Hypothalamus (tissue), 51 donors: ENCODE measurements at places on chromosomes 7 and 10.
A peak's percentile ranks its signal among the peaks of the same experiment; 100 is the strongest.

- DNase-seq, result no peak
Measured at GRCh38 chr7:96596120-96596826, 113.4 kb downstream of the SEM1 start.

DNA sequence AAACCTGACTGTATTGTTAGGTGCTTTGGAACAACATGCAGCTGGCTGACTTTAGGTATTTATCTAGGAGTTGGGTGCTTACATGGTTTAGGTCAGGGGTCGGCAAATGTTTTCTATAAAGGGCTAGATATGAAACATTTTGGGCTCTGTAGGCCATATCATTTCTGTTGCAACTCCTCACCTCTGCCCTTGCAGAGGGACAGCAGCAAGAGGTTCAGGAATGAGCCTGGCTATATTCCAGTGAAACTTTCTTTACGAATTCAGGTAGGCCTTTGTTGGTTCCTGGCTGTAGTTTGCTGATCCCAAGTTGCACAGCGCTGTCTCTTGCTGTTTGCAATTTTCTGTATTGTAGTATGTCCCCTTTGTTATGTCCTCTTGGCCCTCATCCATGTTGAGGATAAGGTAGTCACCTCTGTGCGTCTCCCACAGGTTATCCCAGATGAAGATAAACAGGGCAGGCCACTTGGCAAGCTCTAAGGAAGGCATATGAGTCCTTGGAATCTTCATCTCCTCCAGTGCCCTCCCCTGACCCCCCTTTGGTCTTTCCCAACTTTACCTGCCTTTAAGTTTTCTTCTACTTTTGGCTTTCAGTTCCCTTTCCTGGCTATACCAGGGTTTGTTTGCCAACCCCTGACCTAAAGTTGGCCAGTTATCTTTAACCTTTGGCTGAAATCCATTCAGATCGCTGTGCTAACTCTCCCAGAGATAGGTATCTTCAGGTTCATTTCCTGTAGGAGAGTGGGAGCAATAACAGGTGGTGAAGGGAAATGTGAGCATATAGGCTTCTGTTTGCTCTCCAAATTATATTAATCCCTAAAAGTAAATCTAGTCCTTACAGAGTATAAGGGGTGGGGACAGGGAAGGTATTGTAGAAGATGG lies 36.1 kb downstream of the SGPL1 start:
- no peak for DNase-seq

GRCh38 chr10:124612611-124613498 lies 131.3 kb downstream of the FAM53B start:
- DNase-seq, result peak; percentile 31

- DNase-seq, result no peak
Measured at GRCh38 chr7:149257146-149257545, 4.8 kb upstream of the ZNF783 start.

DNA sequence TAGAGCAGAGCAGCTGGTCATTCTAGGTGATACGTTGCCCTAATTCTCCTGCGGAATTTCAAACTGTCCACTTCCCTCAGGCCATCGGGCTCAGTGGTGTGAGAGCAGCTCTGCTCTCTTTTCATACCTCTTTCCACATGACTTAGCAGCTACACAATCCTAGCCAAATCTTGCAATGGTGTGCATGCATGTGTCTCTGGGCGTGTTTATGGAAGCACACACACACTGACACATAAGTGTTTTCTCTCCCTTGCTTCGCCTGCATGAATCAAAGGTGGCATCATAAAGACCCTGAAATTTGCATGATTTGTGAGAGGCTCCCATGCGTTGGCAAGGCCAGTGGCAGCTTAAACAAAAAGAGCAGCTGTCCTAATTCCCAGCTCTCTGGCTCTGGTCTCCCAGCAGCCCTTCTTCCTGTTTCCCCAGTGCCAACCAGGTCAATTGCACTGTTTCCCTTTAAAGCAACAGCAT lies 1189.5 kb downstream of the GATA3 start:
- DNase-seq, result no peak

GRCh38 chr7:101235050-101235449 lies 2.6 kb downstream of the CLDN15 start:
- DNase-seq, result no peak

DNA sequence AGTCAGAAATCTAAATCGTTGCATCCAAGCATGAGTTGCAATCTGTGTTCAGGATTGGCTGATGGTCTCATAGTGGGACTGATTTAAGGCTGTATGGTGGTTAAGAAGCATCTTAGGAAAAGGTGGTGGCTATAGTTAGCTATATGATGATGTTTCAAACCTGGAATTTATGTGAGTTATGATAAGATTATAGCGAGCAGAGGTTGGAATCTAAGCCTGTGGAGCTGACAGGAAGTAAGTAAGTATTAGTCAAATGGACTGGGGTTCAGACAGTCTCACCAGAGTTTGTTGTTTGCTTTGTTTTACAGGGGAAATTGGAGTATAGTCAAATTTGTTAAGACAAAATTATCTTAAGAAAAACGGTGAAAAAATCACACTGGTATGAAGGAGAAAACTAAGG lies 56.7 kb downstream of the ANKRD7 start:
- no peak for DNase-seq

DNA sequence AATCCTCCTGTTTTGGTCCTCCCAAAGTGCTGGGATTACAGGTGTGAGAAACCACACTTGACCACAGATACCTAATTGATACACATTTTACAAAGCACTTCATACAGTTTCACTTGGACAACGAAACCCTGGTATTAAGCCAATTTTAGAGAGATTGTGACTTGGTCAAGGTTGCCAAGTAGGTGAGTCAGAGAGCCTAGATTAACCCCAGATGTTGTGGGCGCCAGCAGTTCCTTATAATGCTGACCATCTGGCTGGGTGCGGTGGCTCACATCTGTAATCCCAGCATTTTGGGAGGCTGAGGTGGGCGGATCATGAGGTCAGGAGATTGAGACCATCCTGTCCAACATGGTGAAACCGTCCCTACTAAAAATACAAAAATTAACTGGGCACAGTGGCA lies 4.9 kb upstream of the PHKG1 start:
- no peak for DNase-seq
